ENCODE measurements at places on chromosomes 7 and 10.

DNA sequence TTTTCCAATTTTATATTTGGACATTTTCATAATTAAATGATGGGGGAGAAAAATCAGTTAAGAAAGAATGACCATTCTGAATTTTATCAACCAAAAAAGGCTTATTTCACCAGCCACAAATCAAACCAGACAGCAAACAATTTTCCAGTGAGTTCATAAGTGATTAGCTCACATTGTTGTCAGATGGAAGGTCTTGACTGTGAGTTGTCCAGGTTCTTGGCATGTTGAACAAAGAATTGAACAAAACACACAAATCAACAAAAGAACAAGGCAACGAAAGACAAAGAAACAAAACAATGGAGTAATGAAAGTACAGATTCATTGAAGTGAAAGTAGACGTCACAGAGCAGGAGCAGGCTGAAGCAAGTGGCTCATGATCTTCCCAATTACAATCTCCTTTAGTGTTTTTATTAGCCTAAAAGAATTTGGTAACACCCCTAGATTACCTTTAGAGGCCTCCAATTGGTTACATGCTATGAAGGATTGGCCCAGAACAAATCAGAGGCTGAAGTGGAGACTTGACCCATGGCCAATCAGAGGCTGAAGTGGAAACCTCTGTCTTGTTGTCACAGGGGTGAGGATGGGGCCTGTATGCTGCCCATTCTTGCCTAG lies 248.7 kb downstream of the NEBL start:
- H3K27ac ChIP-seq: no peak overlapping the region
- H3K27me3 ChIP-seq: no peaks in the 10 kb centered on the region
- H3K4me3 ChIP-seq: no peak overlapping the region
- no peak for DNase-seq
- H3K4me1 ChIP-seq: no peaks in the 10 kb centered on the region
- no peaks in the 10 kb centered on the region for H3K36me3 ChIP-seq

- no peak for DNase-seq
- no peaks in the 10 kb centered on the region for H3K27me3 ChIP-seq
- no peaks in the 10 kb centered on the region for H3K36me3 ChIP-seq
- H3K4me3 ChIP-seq: no peak overlapping the region
- no peak overlapping the region for H3K27ac ChIP-seq
These were observed 161.0 kb upstream of the POT1 start for GRCh38 chr7:125090596-125090995.

GRCh38 chr7:90597563-90598253 lies 1.6 kb downstream of the CDK14 start:
- peak overlapping the region; percentile 78 for H3K4me3 ChIP-seq
- H3K27me3 ChIP-seq: no peaks in the 10 kb centered on the region
- no peak for DNase-seq
- H3K27ac ChIP-seq: no peak overlapping the region
- no peaks in the 10 kb centered on the region for H3K36me3 ChIP-seq

- no peaks in the 10 kb centered on the region for H3K4me1 ChIP-seq
- H3K4me3 ChIP-seq: no peak overlapping the region
- no peaks in the 10 kb centered on the region for H3K27me3 ChIP-seq
- no peak overlapping the region for H3K27ac ChIP-seq
- no peaks in the 10 kb centered on the region for H3K36me3 ChIP-seq
These were observed 35.9 kb upstream of the ASAH2 start for GRCh38 chr10:50286996-50287803.

DNA sequence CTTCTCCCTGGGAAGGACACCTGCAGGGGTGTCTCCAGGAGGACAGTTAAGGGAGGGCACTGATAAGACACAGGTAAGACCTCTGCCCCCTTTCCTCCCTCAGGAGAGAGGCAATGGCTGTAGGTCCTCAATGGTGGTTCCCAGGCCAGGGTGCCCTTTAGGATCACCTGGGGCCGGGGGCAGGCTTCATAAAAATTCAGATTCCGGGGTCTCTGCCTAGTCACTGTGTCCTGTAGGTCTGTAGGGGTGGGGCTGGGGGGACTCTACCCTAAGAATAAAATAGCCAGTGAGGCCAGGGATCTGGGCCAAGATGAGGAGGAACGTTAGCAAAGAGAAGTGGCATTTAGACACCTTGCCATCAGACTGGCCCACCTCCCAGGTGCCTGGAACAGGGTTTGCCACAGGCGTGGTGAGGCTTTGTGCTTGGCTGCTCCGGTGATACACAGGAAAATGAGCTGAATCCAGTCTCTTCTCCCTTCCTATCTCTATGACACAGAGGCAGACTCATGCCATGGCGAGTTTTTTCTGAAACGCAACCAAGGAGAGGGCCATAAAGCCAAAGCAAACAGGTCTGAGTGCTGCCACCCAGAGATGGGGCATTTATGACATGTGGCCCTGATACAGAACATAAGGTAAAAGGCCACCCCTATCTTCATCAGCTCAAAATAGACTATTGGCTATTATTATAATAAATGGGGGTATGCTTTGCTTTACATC lies 52.6 kb downstream of the SH3PXD2A start:
- no peak overlapping the region for H3K27ac ChIP-seq
- H3K36me3 ChIP-seq: peaks cover 3% of the 10 kb centered on the region
- no peaks in the 10 kb centered on the region for H3K27me3 ChIP-seq
- H3K4me1 ChIP-seq: no peaks in the 10 kb centered on the region
- no peak overlapping the region for H3K4me3 ChIP-seq
- no peak for DNase-seq

GRCh38 chr10:8121201-8121890 lies 66.9 kb downstream of the GATA3 start:
- H3K27me3 ChIP-seq: no peaks in the 10 kb centered on the region
- no peak overlapping the region for H3K27ac ChIP-seq
- DNase-seq: no peak
- no peak overlapping the region for H3K4me3 ChIP-seq

DNA sequence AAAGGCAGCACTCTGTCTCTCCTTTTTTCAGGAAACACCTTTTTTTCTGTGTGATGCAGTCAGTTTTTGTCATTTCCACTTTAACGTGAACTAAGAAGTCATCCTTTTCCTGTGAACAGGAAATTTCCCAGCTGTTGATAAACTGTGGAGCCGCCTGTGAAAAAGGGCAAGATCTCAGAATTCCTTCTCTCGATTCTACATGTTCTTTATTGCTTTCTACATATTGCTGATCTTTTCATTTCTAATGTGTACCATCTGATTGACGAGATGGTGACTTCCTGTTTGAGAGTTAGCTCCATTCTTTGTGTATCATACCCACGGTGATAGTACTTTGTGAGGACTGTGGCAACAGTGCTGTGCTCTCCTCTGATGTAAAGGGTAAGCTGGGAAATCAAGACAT lies 50.4 kb downstream of the ADD3 start:
- H3K36me3 ChIP-seq: no peaks in the 10 kb centered on the region
- H3K4me3 ChIP-seq: peak overlapping the region; percentile 15
- no peak overlapping the region for H3K27ac ChIP-seq
- H3K27me3 ChIP-seq: no peaks in the 10 kb centered on the region
- DNase-seq: no peak

GRCh38 chr10:58618158-58618676 lies 105.5 kb downstream of the BICC1 start:
- no peak overlapping the region for H3K4me3 ChIP-seq
- H3K27ac ChIP-seq: no peak overlapping the region
- H3K36me3 ChIP-seq: no peaks in the 10 kb centered on the region
- H3K4me1 ChIP-seq: peaks cover 3% of the 10 kb centered on the region
- H3K27me3 ChIP-seq: no peaks in the 10 kb centered on the region

DNA sequence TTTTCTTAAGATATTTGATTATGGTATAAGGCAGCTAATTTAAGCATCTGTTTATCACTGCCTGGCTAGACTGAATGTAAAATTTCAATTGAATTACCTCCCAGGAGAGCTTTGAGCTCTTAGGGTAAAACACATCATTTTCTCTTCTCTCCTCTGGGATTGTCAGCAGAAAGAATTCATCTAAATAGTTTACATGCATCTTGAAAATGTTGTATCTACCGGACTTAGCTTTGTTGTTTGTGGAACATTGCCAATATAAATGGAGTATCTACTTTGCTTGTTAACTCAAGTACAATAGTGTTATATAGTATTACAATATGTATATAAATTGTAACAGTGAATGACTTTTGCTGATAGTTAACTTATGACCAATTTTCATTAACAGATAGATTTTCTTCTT lies 73.3 kb downstream of the TAF3 start:
- H3K27me3 ChIP-seq: no peaks in the 10 kb centered on the region
- peaks cover 10% of the 10 kb centered on the region for H3K4me1 ChIP-seq
- no peak for DNase-seq
- H3K27ac ChIP-seq: no peak overlapping the region
- no peak overlapping the region for H3K4me3 ChIP-seq

GRCh38 chr7:69457595-69458504 lies 140.4 kb upstream of the AUTS2 start:
- DNase-seq: no peak
- peaks cover 4% of the 10 kb centered on the region for H3K4me1 ChIP-seq
- H3K27ac ChIP-seq: no peak overlapping the region
- no peaks in the 10 kb centered on the region for H3K36me3 ChIP-seq
- H3K4me3 ChIP-seq: no peak overlapping the region

- no peak overlapping the region for H3K27ac ChIP-seq
- no peaks in the 10 kb centered on the region for H3K4me1 ChIP-seq
- DNase-seq: no peak
- H3K27me3 ChIP-seq: no peaks in the 10 kb centered on the region
These were observed 28.1 kb upstream of the CREB3L2 start for GRCh38 chr7:138029941-138030340.

- H3K4me1 ChIP-seq: no peaks in the 10 kb centered on the region
- H3K4me3 ChIP-seq: no peak overlapping the region
- no peak overlapping the region for H3K27ac ChIP-seq
- H3K36me3 ChIP-seq: no peaks in the 10 kb centered on the region
- no peak for DNase-seq
- H3K27me3 ChIP-seq: no peaks in the 10 kb centered on the region
These were observed 6.3 kb upstream of the CDH23 start for GRCh38 chr10:71390461-71390835.

DNA sequence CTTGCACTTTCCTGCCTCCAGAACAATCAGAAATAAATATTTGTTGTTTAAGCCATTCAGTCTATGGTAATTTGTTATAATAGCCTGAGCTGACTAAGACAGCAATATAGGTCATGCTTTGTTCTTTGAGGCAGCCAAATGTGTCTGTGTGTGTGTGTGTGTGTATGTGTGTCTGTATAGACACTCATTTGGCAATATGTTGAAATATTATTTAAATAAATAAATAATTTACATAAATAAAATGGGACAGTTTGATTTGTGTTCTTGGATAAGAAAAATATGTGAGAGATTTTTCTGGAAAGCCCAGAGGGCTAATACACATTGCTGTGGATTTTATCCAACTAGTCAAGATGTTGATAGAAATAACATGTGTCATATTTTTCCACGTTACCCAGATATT lies 140.2 kb downstream of the PTN start:
- no peak overlapping the region for H3K27ac ChIP-seq
- H3K4me1 ChIP-seq: no peaks in the 10 kb centered on the region
- H3K4me3 ChIP-seq: no peak overlapping the region
- no peaks in the 10 kb centered on the region for H3K27me3 ChIP-seq
- no peaks in the 10 kb centered on the region for H3K36me3 ChIP-seq
- no peak for DNase-seq

DNA sequence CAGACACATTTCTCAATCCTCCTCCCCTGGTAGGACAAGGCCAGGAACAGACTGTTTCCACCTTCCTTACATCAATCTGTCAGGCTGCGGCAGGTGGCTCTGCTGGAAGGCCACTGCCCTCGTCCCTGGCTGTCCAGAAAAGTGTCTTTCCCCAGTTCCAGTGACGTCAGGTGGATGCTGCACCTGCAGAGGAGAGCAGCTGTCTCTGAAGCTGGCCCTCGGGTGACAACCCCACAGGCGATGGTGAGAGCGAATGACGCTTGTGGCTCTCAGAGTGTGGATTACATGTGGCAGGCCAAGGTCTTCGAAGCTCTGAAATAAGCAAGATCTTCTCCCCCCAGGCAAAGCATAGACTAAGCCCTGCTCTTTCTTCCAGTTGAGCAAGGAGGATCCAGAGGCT lies 146.9 kb upstream of the RET start:
- H3K4me3 ChIP-seq: no peak overlapping the region
- H3K4me1 ChIP-seq: no peaks in the 10 kb centered on the region
- no peaks in the 10 kb centered on the region for H3K36me3 ChIP-seq
- no peak for DNase-seq

DNA sequence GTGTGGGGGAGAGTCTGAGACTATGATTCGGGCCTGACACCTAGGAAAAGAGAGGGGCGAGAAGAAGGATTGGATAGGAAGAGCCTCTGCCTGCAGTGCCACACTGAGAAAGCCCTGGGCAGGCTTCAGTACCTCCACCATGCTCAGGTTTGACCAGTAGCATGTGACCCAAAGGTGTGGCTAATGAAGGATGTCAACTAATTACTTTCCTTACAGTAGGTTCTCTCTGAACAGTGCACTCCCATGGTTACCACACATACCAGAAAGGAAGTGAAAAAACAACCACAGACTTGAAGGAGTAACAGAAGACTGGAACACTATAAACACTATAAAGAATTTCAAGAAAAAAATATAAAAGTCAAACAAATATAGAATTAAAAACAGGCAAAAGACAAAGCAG lies 46.2 kb downstream of the SEM1 start:
- peaks cover 14% of the 10 kb centered on the region for H3K4me1 ChIP-seq
- no peaks in the 10 kb centered on the region for H3K27me3 ChIP-seq
- H3K27ac ChIP-seq: no peak overlapping the region
- H3K36me3 ChIP-seq: peaks cover 8% of the 10 kb centered on the region
- no peak overlapping the region for H3K4me3 ChIP-seq

- no peak overlapping the region for H3K4me3 ChIP-seq
- no peak for DNase-seq
- no peaks in the 10 kb centered on the region for H3K27me3 ChIP-seq
- no peaks in the 10 kb centered on the region for H3K36me3 ChIP-seq
- no peak overlapping the region for H3K27ac ChIP-seq
These were observed 23.5 kb downstream of the VKORC1L1 start for GRCh38 chr7:65896279-65896870.

GRCh38 chr10:128080641-128081040 lies 45.6 kb downstream of the MKI67 start:
- no peaks in the 10 kb centered on the region for H3K36me3 ChIP-seq
- DNase-seq: no peak
- H3K4me3 ChIP-seq: no peak overlapping the region
- no peaks in the 10 kb centered on the region for H3K4me1 ChIP-seq

DNA sequence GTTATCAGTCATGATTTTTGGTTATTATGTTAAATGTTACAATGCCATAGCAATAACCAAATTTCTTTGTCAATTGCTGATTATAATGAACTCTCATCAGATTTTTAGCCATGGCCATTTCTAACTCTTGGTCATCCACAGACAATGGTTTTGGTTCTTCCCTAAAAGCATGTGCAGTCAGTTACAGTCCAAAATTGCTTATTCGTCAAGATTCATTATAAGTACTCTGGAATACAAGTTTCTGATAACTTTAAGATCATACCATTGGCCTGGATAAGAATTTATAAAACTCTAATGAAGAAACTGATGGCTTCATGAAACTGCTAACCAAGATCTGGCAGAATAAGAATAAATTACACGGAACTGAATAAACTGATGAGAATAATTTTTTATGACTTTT lies 50.9 kb downstream of the PDZD8 start:
- H3K4me3 ChIP-seq: no peak overlapping the region
- H3K4me1 ChIP-seq: no peaks in the 10 kb centered on the region
- no peaks in the 10 kb centered on the region for H3K36me3 ChIP-seq
- DNase-seq: no peak

GRCh38 chr7:106369352-106369751 lies 84.6 kb upstream of the NAMPT start:
- no peak overlapping the region for H3K27ac ChIP-seq
- H3K36me3 ChIP-seq: no peaks in the 10 kb centered on the region

- H3K27ac ChIP-seq: no peak overlapping the region
- no peak for DNase-seq
- H3K27me3 ChIP-seq: no peaks in the 10 kb centered on the region
- H3K4me1 ChIP-seq: peaks cover 7% of the 10 kb centered on the region
- H3K36me3 ChIP-seq: no peaks in the 10 kb centered on the region
- no peak overlapping the region for H3K4me3 ChIP-seq
These were observed 322.6 kb downstream of the RNLS start for GRCh38 chr10:88260329-88261051.

All from thoracic aorta (tissue), 2 donors.